Cortex of kidney (tissue), 1 donor: ENCODE measurements at places on chromosomes 16 and 17.

DNA sequence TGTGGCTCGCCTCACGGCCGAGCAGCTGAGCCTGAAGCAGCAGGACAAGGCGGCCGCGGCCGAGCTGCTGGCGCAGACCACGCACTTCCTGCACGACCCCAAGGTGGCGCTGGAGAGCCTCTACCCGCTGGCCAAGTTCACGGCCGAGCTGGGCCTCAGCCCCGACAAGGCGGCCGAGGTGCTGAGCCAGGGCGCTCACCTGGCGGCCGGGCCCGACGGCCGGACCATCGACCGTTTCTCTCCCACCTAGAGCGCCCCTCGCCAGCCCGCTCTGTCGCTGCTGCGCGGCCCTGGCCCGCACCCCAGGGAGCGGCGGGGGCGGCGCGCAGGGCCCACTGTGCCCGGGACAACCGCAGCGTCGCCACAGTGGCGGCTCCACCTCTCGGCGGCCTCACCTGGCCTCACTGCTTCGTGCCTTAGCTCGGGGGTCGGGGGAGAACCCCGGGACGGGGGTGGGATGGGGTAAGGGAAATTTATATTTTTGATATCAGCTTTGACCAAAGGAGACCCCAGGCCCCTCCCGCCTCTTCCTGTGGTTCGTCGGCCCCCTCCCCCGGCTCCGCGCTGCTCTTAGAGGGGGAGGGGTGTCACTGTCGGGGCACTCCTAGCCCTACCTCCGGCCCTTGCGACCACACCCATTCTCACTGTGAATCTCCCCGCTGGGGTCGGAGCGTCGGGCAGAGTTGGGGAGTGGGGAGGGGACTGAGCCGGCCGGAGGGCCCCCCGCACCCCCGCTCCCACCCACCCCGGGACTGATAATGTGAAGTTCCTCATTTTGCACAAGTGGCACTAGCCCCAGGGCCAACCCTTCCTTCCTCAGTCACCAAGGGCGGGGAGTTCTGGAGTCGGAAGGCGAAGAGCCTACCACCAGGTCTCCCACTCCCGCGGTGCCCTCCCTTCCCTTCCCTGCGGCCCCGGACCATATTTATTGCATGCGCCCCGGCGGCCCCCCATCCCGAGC is 4.0 kb downstream of the HIC1 start:
- no peak for DNase-seq

DNA sequence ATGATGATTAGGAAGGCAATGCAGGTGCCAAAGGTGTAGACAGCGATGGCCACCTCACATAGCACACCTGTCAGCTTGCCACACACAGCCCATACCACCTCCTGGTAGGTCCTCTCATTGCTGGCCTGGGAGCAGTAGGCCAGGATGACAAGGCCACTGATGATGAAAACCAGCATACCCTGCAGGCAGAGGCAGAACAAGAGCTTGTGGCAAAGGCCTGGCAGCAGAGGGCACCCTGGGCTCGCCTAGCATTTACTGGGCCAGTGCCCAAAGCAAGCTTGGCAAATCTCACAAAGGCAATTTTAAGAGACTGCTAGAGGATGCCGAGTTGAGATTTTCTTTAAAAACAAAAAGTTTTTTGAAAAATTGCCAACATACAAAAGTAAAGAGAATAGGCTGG is 5.9 kb downstream of the SLC38A7 start:
- no peak for DNase-seq

- DNase-seq, result no peak
Measured at GRCh38 chr17:2120586-2121335, 65.9 kb downstream of the HIC1 start.

- no peak for DNase-seq
Measured at GRCh38 chr16:24493821-24494220, 45.5 kb upstream of the RBBP6 start.

DNA sequence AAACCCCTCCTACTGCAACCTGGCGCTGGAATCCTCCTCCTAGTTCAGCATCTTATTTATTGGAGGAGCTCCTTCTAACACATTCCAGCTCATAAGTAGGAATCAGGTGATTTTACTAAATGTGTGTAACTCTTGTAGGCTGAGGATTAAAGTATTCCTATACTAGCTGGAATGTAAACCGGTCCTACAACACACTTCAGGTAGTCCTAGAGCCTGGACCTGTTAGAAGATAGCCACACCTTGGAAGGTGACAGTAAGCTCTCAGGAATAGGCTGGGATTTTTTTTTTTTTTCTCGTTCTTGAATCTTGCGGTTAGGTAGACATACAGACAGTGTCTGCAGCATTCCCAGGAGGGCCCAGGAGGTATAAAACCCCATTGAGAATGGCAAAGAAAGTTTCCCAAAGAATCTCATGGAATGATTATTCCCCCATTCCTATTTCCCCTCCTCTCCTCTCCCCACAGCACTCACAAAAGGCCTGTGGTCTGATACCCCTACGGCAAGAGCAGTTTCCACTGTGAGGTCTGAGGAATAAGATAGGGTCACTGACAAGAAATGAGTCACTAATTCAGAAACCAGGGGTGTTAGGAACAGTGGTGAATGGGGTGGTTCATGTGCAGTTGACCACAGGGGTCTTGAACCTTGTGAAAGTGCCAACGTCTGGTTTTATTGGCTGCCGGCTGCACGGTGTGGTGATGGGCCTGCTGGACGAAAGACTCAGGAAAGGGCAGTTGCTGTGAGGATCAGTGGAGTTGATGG is 267.1 kb downstream of the UTP18 start:
- DNase-seq, result no peak

DNA sequence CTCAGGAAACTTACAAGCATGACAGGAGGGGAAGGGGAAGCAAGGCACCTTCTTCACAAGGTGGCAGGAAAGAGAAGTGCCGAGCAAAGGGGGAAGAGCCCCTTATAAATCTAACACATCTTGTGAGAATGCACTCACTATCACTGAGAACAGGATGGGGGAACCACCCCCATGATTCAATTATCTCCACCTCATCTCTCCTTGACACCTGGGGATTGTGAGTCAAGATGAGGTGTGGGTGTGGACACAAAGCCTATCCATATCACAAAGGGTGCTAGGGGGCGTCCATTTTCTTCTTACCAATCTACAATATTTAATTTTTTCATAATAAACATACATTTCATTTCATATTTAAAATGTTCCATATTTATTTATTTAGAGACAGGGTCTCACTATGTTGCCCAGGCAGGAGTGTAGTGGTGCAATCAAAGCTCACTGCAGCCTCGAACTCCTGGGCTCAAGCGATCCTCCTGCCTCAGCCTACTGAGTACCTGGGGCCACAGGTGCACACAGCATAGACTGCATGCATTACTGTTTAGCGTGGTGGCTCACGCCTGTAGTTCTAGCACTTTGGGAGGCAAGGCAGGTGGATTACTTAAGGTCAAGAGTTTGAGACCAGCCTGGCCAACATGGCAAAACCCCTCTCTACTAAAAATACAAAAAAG is 26.5 kb upstream of the FAAP100 start:
- DNase-seq, result no peak

GRCh38 chr16:89588413-89589109 is 13.0 kb downstream of the CPNE7 start:
- DNase-seq, result no peak

GRCh38 chr16:84320511-84320910 is 25.8 kb downstream of the WFDC1 start:
- DNase-seq, result no peak

GRCh38 chr17:10276436-10276835 is 78.0 kb upstream of the GAS7 start:
- DNase-seq, result no peak

DNA sequence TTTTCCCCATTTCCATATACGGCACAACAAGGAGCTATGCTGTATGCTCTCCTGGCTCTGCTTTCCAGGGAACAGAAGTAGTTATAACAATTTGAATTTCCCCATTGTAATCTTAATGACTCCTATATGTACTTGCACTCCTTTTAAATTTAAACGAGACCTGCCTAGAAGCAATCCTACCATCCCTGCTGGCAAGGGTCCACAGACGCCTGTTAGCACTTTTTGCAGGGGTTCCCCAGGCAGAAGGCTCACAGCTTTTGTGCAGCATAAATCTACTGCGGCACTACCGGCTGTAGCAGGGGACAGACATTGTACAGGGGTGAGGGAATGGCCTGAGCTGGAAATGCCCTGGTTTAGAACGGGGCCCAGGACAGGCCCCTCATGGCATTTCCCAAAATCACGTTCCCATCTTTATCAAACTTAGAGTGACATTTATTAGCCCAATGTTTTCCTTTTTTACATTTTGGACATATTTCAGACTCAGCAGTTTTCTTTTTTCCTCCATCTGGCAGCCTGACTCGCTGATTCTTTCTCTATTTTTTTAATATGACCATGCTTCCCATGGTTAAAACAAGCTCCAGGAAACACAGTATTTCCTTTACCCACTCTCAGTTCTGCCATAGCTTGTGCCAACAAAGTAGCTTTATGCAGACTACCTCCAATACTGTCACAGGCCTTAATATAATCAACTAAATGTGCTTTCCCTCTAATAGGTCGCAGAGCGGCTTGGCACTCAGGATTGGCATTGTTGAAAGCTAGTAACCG is 35.4 kb upstream of the USP22 start:
- DNase-seq, result no peak

- DNase-seq, result no peak
Measured at GRCh38 chr17:8724451-8724850, 20.2 kb downstream of the CCDC42 start.

GRCh38 chr17:43719578-43719977 is 39.0 kb downstream of the SOST start:
- no peak for DNase-seq

DNA sequence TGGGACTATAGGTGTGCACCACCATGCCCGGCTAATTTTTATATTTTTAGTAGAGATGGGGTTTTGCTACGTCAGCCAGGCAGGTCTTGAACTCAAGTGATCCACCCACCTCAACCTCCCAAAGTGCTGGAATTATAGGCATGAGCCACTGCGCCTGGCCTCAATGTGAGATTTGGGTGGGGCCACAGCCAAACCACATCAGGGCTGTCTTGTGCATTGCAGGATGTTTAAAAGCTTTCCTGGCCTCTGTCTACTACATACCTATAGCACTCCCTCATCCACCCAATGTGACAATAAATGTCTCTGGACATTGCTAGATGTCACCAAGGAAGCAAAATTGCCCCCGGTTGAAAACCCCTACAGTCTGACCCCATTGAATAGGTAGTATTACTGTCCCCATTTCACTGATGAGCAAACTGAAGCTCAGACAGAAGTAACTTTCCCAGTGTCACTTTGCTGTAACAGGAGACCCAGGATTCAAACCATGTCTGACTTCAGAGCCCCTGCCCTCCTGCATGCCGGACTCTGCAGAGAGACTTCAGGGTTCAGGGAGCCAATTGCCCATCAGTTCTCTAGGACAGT is 3.6 kb upstream of the MAP3K14 start:
- DNase-seq, result no peak

GRCh38 chr16:19555938-19556771 is 652 bp downstream of the VPS35L start:
- no peak for DNase-seq

- DNase-seq, result no peak
Measured at GRCh38 chr17:30477774-30478115, 537 bp downstream of the GOSR1 start.

DNA sequence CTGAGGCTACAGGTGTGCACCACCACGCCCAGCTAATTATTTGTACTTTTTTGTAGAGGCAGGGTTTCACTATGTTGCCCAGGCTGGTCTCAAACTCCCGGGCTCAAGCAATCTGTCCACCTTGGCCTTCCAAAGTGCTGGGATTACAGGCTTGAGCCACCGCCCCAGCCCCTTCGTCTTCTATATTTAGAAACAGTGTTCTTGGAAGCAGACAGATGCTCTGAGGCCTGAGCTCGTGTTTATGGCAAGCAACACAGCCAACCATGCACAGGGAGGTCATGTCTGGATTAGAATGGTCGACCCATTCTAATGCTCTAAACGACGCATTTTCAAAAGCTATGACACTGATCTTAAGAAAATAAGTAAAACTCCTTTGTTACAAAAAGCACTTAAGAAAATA is 16.6 kb downstream of the TMEM204 start:
- no peak for DNase-seq

GRCh38 chr16:67773099-67773498 is 33.3 kb downstream of the RANBP10 start:
- DNase-seq, result no peak

- no peak for DNase-seq
Measured at GRCh38 chr16:57826706-57827625, 24.7 kb upstream of the KIFC3 start.

DNA sequence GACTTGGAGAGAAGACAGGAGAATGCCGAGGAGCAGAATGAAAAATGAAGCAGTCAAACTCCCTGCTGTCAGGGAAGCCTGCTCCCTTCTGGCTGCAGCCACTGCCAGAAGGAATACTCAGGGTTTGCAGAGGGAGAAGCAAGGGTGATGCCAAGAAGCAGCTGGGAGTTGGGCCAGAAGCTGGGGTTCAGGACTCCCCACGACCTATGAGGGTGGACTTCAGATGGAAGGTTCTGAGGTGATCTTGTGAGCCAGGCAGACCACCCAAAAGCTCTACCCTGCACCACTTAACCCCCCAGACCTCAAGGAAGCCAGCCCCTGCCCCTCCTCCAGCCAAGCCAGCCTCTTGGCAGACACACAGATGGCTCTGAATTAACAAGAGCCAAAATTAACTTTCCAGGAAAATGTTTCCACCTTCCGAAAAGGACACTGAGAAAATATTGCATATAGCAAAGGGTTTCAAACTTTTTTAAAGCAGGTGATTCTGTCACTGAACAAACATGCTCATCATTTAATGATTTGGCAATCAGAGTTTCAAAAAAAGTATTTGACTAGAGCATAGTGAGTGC is 126.0 kb upstream of the ERCC4 start:
- DNase-seq, result no peak

DNA sequence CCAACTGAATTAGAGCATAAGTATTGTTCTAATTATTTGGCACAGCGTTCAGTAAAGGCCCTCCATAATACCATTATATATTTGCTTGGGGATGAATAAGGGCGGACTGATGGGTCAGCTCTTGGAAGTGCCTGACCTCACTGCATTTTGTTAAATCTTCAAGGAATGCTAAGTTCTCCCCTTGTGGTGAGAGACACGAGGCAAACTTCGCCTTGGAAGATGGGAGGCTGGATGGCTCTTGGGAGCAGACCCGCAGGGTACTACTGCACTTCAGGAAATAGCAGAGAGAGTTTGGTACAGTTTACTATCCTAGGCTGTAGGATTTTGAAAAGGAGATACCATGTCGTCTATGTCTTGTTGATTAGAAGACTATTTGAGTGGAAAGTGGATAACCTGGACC is 87.0 kb upstream of the RPRML start:
- DNase-seq, result no peak

GRCh38 chr16:23694644-23695373 is 16.1 kb downstream of the PLK1 start:
- no peak for DNase-seq

GRCh38 chr16:31194898-31195297 is 7.7 kb downstream of the PYCARD start:
- no peak for DNase-seq

- DNase-seq, result no peak
Measured at GRCh38 chr16:69599731-69600130, 34.0 kb downstream of the NFAT5 start.

GRCh38 chr16:88685156-88686061 is 898 bp downstream of the SNAI3 start:
- DNase-seq, result no peak
